ENCODE measurements at places on chromosomes 5 and 9. TPM values are rescaled to one million over a fixed set of nuclear protein-coding genes. Genes with fewer than 3 reads are reported as not detected.

DNA sequence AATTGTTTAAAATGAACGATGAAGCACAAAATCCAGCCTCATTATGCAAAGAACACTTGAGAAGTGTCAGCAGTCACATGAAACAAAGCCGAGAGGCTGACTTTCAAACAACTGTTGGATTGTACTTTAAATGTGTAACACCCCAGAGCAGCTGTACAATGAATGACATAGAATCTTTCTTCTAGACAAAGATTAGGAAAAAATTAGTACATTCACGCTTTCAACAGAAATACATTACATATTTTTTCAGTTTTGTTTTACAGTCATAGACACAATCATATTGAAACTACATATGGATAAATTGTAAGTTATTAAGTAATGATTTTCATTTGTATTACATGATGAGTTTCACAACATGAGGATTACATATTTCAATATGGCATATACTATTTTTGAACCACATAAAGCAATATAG lies 10.6 kb upstream of the AGXT2 start:
- H3K36me3 ChIP-seq = no peaks in the 10 kb centered on the region
- H3K4me1 ChIP-seq = no peaks in the 10 kb centered on the region
- peaks cover 50% of the 10 kb centered on the region for H3K27me3 ChIP-seq
- H3K4me3 ChIP-seq = no peak overlapping the region
- no peak overlapping the region for H3K27ac ChIP-seq

DNA sequence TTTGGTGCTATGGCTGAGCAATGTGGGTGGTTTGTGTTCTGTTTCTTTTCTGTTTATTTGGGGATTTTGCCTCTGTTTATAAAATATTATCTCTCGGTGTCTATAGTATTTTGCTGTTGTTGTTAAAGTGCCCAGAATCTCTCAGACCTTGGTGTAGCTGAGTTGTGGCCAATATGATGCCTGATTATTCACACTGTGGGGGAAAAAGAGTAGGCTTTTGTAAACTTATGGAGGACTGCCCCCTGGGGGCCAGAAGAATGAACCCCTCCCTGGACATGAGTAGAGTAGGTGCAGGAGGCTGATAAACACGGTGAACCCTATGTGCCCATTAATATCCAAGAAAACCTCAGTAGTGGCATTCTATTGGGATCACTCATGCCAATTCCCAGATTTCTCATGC lies 49.0 kb upstream of the DPYSL3 start:
- DNase-seq = no peak
- no peak overlapping the region for H3K4me3 ChIP-seq
- no peak overlapping the region for H3K27ac ChIP-seq
- 0 out of 2 replicates have a peak, but pooled peaks cover 7% of the 10 kb centered on the region for H3K27me3 ChIP-seq

GRCh38 chr9:95756986-95757385 lies 118.5 kb upstream of the ERCC6L2 start:
- no peak overlapping the region for H3K4me3 ChIP-seq
- no peak overlapping the region for H3K27ac ChIP-seq
- no peaks in the 10 kb centered on the region for H3K36me3 ChIP-seq
- DNase-seq = no peak
- H3K4me1 ChIP-seq = no peaks in the 10 kb centered on the region

- no peak for DNase-seq
- no peak overlapping the region for H3K27ac ChIP-seq
- no peaks in the 10 kb centered on the region for H3K36me3 ChIP-seq
- peaks cover 5% of the 10 kb centered on the region for H3K4me1 ChIP-seq
Measured at GRCh38 chr9:133754688-133755227, 16.6 kb upstream of the SARDH start.

DNA sequence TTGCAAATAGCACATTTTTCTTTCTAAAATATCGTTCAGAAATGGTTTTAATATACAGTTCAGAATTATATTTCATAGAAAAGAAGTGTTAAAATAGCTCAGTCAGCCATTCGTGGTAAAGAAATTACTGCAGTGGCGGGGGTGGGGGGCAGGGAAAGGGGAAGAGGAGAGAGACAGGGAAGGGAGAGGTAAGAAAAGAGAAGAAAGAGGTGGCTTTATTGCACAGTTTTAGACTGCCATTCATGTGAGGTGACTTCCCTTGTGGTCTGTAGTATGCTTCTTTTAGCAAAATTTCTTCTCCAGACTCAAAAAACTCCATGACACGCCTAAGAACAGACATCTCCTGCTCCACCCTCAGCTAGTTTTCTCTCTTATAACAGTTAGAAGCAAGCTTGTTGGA lies 259.6 kb downstream of the TRPM3 start:
- H3K4me3 ChIP-seq = no peak overlapping the region
- peaks cover 82% of the 10 kb centered on the region for H3K27me3 ChIP-seq
- no peaks in the 10 kb centered on the region for H3K36me3 ChIP-seq
- H3K4me1 ChIP-seq = no peaks in the 10 kb centered on the region

Gene FOCAD
- 40.7 TPM for total RNA-seq

Gene DRD1
- total RNA-seq = 0.54 TPM

Gene SMIM33
- not detected for total RNA-seq
